Caki2 (cell line): ENCODE measurements at places on chromosomes 3 and 15.
A peak's percentile ranks its signal among the peaks of the same experiment; 100 is the strongest.

DNA sequence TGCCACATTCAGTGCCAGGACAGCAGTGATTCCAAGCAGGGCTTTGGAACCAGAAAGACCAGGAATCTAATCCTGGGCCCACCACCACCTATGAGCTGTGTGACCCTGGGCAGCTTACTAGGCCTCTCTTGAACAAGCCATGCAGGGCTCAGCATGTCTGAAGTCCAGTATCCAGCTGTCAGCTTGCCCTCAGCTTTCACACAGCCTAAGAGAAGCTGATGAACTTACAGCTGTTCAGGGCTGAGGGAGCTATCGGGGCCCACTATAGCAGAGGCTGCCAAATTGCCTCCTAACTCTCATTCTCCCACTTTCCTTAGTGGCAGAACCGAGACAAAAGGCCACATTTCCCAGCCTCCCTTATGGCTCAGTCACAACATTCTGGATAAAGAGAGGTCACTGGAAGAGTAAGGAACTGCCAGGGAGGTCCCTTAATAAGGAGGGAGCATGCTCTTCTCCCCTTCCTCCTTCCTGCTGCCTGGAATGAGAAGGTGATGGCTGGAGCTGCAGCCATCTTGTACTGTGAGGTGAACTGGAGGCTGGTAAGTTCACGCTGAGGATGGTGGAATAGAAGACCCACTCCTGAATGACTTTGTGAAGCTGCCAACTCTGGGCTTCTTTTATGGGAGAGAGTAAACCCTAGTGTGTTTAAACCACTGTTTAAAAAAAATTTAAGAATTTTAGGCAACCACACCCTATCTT is 34.5 kb downstream of the FEM1B start:
- DNase-seq = no peak

DNA sequence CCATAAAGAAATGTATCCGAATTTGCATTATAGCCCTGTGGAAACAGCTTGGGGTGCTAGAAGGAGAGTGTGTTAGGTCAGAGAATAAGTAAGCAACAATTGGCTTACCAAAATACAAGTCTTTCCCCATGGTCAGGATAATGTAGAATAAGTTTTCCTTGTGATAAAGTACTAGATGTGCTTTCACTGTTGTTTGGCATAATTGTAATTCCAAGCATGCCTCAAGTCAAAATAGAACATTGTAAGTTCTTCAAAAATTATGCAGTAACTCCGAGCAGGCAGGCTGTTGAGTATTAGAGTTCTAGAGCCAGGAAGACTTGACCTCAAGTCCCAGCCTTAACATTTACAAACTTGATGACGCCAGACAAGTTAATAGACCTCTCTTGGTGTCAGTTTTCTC is 242.0 kb downstream of the TUSC7 start:
- no peak for DNase-seq

- no peak for DNase-seq
Measured at GRCh38 chr3:98784042-98784441, 20.9 kb downstream of the ST3GAL6 start.

- no peak for DNase-seq
Measured at GRCh38 chr15:64614519-64614918, 154.1 kb downstream of the ZNF609 start.

GRCh38 chr3:194450341-194450740 is 36.5 kb downstream of the ATP13A3 start:
- DNase-seq = no peak

DNA sequence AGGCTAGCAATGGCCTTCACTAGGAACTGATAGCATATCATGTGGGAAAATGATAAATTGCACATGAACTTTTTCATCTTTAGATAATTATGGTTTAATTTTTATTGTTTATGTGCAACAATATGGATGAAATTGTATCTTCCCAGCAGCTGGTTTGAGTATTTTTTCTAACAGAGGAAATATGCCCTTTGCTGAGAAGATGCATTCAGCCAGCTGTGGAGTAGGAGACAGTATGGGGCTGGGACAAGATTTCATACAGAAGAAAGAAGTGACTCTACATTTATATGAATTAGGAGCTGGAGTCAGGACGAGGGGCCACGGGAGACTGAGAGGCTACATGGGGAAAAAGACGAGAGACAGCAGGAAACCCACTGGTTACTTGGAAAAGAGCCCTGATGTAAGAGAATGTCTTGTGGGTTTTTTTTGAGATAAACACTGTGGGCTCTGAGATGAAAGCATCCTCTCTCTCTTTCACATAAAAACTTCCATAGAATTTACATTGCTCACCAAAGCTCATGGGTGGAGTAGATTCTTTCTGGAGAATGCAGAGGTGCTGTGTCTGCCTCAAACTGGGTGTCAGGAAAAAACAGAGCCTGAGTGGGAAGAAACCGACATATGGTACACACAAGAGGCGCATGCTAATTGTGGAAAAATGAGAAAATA is 115.2 kb upstream of the PDZRN3 start:
- DNase-seq = no peak

GRCh38 chr3:193134856-193135255 is 106.2 kb upstream of the PLAAT1 start:
- peak; percentile 63 for DNase-seq

GRCh38 chr3:23740517-23740965 is 65.2 kb upstream of the UBE2E1 start:
- DNase-seq = peak; percentile 72

DNA sequence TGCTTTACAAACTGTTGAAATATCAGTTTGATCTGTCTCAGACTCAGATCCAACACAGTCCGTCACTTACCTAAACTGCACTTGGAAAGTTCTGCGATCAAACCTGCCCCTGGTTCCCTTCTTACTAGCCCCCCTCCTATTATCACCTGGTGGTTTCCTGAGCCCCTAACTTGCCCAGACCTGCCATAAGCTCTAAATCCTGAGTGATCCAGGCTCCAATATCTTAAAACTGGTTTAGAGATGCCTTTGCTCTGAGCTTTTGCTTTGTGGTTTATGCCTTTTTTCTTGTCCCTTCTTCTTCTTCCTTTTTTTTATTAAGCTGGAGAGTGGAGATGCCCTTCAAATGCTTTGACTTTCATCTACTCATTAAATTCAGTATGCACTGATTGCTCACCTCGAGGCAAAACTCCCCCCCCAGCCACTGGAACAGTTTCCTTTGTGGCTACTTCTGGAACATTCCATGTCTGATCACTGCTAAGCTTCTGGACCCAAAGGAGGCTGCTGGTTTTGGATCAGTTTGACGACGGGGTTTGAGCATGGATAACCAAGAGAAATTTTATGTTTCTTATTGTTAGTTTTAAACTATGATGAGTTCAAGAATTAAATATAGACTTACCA is 3.5 kb upstream of the ITGB5 start:
- DNase-seq = no peak

GRCh38 chr3:66396161-66396760 is 104.6 kb downstream of the LRIG1 start:
- DNase-seq = no peak

GRCh38 chr15:79299126-79299840 is 11.6 kb upstream of the TMED3 start:
- DNase-seq = no peak

- DNase-seq = peak; percentile 12
Measured at GRCh38 chr15:43423793-43424192, 52.9 kb downstream of the TUBGCP4 start.

DNA sequence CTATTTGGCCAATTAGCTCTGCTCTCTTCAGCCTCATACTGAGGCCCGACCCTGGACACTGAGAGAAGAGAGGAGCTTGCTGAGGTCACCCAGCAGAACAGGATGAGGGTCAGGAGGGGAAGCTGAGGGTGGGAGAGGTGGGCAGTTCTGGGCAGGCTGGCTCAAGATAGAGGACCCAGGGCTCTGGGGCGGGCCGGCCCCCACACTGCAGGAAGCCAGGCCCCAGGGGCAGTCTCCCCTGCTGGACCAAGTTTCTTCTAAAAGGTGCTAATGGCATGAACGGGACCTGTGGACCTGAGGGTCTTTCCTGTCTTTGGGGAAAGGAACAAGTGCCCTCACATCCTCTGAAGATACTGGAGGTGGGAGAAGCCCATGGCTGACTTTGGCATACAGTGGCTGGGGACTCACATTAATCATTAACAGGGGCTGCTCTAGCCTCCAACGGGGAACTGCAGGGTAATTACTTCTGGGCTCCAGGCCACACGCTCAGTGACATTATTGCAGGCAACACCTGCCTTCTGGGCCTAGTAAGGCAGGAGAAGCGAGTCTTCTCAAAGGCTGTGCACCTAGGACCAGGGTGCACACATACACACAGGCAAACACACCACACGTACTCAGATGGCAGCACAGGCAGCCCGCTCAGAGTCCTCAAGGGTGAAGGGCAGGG is 10.6 kb downstream of the HCN4 start:
- no peak for DNase-seq

- DNase-seq = no peak
Measured at GRCh38 chr15:101357333-101357732, 62.3 kb upstream of the SNRPA1 start.

DNA sequence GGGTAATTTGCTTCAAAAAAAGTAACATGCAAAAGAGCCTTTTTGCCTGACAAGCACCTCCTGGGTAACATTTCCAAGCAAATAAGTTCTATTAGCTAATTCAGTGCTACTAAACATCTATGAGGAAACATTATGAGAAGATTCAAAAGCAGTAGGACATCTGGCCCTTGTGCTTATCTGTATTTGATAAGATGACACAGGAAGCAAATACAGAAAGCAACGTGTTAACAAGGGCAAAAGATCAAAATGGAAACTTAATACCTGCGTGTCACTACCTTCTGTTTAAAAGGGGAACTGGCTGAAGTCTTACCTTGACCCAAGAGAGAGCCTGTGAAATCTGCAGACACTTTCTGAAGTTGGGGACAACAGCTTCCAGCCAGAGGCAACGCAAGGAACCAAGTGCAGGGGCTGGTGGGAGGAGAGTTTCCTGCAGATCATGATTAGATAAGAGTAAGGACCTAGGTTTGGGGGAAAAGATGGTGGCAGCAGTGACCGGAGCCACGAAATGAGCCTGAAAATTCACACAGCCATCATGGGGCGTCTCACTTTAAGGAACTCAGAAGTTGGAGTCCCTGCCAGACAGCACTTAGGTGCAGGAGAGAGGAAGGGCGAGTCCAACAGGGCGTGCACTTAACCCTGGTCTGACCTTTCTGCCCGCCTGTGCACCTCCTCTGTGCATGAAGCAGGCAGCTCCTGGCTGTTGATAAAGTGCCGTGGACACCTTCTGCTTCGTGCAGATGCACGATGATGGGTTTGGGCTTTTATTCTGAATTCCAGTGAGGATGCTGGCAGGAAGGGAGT is 153.6 kb upstream of the BHLHE40 start:
- DNase-seq = no peak

GRCh38 chr15:75782926-75783325 is 60.3 kb upstream of the UBE2Q2 start:
- no peak for DNase-seq

DNA sequence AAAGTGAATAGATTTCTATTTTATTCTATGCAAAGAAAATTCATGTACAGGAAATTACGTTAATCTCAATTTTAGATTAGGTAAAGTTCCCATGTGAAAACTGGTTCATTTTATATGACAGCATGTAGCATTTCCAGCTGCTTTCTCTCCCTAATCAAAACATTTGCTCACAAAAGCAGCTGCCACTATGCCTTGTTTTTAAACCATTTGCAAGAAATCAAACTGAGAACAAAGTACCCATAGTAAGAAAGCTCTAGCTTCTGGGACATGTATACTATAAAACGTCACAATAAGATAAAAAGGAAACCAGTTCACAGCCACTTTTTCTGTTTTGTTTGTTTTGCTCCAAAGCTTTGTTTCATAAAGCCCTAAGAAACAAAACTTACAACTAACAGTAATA is 5.0 kb upstream of the CRYBG3 start:
- DNase-seq = no peak

DNA sequence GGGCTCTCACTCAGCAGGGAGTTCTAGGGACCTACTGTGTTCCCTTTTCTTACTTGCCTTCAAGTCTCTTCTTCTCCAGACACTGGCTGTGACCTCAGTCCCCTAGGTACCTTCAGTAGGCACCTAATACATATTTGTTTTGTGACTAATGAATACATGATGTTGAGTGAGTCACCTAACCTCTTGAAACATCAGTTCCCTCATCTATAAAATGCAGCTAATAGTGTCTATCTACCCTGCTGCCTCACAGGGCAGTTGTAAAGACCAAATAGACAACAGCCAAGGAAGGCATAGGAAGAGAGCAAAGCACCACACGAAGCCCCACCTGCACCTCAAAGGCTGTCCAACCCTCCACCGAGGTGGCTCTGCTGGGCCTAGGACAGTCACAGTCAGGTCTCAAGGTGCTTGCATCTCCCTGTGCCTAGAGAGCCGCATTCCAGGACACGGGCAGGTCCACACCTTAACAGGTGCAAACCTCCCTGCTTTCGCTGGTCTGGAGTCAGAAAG is 29.1 kb downstream of the DAPK2 start:
- peak; percentile 75 for DNase-seq

- no peak for DNase-seq
Measured at GRCh38 chr15:60970246-60971170, 258.6 kb downstream of the RORA start.

GRCh38 chr15:35751413-35752133 is 205.6 kb upstream of the DPH6 start:
- peak; percentile 61 for DNase-seq

DNA sequence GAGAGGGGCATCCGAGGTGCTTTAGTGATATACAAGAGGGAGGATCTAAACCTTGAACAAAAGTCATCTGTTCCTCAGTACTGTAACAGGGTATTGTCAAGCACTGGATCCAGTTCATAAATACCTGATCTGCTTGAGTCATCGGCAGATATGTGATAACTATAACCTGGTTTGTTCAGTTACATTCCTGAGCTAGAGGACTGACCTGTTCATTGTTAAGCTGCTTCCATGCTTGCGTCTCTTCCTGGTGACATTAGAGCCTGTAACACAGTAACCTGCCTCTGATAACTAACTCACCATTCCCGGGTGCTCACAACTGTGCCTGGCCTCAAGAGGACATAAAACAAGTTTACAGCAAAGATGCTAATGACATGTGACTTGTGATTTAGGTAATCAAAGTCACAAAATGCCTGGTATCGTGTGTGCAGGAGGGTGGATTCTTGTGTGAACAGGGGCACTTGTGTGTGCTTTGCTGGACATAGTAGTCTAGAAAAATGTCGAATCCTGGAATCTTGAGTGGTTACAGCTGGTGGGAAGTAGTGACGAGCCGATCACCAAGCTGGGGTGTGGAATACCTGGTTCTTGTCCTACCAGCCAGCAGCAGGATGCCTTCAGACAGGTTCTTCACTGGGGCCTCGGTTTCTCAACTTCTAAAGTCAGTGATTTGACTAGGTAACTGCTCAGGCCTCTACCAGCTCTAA is 30.9 kb upstream of the POLR2M start:
- DNase-seq = no peak

DNA sequence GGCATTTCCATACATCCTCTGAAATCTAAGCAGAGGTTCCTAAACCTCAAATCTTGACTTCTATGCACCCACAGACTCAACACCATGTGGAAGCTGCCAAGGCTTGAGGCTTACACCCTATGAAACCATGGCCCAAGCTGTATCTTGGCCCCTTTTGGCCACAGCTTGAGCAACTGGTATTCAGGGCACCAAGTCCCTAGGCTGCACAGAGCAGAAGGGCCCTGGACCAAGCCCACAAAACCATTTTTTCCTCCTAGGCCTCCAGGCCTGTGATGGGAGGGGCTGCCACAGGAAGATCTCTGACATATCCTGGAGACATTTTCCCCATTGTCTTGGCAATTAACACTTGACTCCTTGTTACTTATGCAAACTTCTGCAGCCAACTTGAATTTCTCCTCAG is 54.4 kb upstream of the IL12A start:
- no peak for DNase-seq
